ENCODE measurements at places on chromosomes 3 and 15. TPM values are rescaled to one million over a fixed set of nuclear protein-coding genes. Genes with fewer than 3 reads are reported as not detected.

SCG3 gene
- 0.06 TPM for total RNA-seq

CHST13 gene
- 0.83 TPM for total RNA-seq

CCR8 gene
- not detected for total RNA-seq

SYNPR gene
- total RNA-seq: not detected

SLC41A3 gene
- total RNA-seq: 24.5 TPM

SERINC4 gene
- total RNA-seq: 0.08 TPM

ALDH1A2 gene
- 1.1 TPM for total RNA-seq

TNFAIP8L3 gene
- 34.7 TPM for total RNA-seq

TM4SF1 gene
- total RNA-seq: 948 TPM

ETFA gene
- 260 TPM for total RNA-seq

FSD2 gene
- total RNA-seq: not detected

DHFR2 gene
- total RNA-seq: 4.2 TPM

SERPINI2 gene
- total RNA-seq: not detected

SEMA3G gene
- total RNA-seq: 0.16 TPM

NANOGP8 gene
- not detected for total RNA-seq

CACNA2D3 gene
- 0.16 TPM for total RNA-seq

SSR3 gene
- total RNA-seq: 206 TPM

FBXO40 gene
- total RNA-seq: not detected

Data from A549 treated with Hydrocortisone at 1 μM for 4 hours (cell line).